ENCODE measurements at places on chromosomes 11 and 22.

GRCh38 chr22:45934659-45935341 is 42.2 kb downstream of the WNT7B start:
- DNase-seq: no peak

DNA sequence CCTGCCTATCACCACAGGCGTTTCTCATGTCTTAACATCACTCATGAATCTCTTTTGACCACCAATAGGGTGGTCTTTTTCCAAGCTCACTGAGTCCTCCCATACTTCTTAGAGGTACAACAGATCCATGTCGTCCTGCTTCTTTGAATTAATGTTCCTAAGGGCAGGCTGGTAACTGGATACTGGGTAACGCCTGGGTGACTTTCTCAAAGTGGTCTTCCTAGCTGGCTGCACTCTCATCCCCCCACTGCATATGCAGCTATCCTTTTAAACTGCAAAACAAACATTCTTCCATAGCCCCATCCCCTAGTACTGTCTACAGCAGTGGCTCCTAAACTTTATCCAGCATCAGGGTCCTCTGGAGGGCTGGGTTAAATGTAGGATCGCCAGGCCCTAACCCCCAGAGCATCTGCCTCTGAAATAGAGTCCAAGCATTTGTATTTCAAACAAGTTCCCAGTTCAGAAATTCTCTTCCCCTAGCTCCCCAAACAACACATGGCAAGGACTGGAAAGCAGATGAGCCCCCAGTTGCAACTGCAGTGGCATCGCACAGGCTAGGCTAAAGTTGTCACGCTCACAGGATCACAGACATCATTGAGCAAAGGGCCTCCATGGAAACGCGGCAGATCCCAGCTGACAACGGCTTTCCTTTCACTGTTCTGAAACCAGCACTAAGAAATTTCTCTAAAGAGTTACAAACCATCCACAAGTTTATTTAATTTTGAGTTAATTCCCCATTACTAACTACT is 204.9 kb downstream of the LARGE1 start:
- DNase-seq: no peak

GRCh38 chr11:61682093-61682732 is 2.0 kb downstream of the DAGLA start:
- DNase-seq: no peak

GRCh38 chr11:82718821-82719220 is 14.8 kb downstream of the FAM181B start:
- DNase-seq: no peak

GRCh38 chr22:50625568-50626313 is 2.2 kb downstream of the ARSA start:
- no peak for DNase-seq

- no peak for DNase-seq
These were observed 19.1 kb downstream of the MIF start for GRCh38 chr22:23913306-23913660.

DNA sequence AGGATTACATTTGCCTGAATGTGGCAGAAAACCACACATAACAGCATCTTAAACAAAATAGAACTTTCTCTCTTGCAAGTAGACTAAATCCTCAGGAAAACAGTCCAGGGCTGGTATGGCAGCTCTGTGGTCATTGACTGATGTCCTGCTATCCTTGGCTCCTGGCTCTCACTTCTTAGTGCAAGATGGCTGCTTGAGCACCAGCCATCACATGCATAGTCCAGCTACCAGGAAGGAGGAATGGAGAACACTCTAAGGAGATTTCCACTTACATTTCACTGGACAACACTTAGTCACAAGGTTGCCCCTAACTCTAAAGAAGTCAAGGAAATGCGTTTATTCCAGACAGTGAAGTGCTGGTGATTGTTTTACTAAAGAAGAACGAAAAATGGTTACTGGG is 13.6 kb downstream of the RIBC2 start:
- DNase-seq: no peak

DNA sequence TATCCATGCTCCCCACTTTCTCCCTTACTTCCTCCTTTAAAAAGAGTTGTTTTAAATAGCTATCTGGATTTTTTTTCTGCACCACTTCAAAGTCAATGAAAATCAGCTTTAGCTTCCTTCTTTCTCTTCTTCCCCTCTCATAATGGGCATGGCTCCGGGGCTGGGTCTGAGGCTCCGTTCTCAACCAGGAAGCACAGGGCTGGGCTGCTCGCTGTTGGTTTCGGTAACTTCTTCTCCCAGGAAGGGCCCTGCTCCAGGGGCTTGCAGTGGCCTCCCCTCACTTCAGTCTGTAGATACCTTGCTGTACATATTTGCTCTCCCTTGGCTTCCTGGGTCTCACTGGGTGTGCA is 23.8 kb downstream of the MICAL2 start:
- DNase-seq: no peak

DNA sequence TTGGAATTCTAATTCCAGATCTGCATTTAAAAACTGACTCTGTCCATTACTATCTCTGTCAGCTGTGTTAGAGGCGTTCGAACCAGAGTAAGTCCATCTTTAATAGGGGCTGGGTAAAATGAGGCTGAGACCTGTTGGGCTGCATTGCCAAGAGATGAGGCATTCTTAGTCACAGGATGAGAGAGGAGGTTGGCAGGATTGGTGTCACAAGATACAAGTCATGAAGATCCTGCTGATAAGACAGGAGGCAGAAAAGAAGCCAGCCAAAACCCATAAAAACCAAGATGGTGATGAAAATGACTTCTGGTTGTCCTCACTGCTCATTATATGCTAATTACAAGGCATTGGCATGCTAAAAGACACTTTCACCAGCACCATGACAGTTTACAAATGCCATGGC is 356.3 kb upstream of the ISX start:
- DNase-seq: no peak

GRCh38 chr11:61972112-61972671 is 4.8 kb upstream of the FTH1 start:
- DNase-seq: no peak

DNA sequence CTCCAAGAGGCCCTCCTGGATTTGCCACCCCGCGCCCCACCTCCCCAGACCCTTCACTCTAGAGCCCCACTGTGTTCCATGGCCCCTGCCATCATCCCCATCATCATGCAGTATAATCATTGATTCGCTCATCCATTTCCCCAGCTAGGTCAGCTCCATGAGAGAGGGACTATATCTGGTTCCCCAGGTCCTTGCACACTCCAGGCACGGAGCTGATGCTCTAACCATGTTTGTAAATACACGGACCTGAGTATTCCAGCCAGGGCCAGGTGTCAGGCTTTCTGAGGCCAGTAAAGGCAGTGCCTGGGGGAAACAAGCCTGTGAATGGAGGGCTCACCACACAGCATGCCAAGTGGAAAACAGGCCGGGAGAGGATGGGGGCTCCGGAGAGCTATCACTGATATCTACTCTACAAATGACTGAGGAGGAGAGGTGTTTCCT is 27.1 kb upstream of the OAF start:
- peak; percentile 5 for DNase-seq

DNA sequence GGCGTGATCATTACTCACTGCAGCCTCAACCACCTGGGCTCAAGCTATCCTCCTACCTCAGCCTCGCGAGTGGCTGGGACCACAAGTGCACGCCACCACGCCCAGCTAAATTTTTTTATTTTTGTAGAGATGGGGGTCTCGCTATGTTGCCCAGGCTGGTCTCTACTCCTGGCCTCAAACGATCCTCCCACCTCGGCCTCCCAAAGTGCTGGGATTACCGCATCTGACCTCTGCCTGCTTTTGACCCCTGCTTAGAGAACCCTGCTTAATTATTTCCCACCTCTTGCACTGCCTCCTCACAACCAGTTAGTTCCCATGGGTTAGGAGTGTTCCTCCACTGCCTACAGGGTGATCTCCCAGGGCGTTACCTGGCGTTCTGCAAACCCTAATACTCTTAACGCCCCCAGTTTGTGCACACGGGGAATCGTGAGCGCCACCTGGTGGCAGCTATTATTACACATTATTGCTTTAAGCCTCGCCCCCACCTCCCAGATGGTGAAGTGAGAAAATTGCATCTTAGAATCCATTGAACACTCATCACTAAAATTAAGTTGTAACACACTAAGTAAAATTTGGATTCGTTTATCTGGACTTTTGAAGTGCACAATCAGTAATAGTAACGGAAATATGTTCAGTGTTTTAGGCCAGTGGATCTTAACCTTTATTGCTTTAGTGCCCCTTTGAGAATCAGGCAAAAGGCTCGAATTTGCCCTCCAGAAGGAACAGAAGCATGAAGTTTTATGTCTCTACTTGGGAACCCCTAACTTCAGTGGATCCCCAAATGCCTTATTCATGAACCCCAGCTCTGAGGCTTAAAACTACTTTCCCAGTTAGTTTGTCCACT is 61.4 kb upstream of the ASPHD2 start:
- peak; percentile 28 for DNase-seq

DNA sequence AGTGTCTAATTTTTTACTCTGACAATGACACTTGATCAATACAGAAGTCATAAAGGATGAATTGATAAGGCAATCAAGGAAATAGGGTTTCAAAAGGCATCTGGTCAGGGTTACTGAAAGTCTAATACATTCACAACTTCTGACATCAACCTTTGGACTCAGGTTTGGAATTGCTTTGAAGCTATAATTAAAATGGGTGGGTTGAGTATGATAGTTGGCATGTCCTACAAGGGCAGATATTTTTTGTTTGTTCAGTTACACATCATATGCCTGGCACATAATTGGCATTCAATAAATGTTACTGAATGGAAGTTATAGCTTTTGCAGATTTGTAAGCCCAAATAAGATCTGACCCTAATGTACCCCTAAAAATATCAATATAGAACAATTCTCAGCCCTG is 7.3 kb upstream of the FUT4 start:
- no peak for DNase-seq

DNA sequence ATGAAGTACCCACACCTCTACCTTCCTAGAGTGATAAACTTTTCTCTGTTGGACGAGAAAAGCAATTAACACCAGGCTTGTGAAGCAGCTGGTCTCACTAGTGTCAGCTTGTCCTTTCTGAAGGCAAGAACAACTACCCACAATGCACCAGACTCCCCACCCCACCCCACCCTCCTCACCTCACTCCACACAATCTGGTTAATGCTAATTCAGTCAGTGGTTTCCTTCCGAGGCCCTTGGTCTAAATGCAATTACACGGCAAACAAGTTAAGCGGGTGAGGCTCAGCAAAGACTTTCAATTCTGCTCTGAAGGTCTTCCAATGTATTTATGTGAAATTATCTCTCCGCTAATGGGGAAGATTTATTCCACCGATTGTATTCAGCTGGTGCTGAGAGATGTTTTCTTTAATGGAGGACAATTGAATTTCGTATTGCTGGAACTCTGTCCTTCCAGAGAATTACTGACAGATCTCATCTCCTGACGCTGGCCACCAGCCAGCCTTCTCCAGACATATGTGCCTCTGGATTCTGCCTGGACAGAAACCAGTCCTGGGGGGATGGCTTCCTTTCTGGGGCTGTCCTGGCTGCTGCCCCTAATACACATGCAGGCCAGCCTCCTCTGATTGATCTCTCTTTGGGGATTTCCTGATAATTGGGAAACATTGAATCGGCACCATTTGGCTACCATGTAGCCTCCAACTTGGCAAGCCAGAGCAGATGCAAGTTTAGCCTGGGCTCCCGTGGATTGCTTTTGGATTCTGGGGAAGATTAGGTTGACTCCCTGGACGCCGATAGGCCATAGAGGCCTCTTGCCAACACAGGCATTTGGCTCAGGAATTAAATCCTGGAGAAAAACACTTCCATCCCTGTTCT is 165.8 kb upstream of the NARS2 start:
- DNase-seq: no peak

DNA sequence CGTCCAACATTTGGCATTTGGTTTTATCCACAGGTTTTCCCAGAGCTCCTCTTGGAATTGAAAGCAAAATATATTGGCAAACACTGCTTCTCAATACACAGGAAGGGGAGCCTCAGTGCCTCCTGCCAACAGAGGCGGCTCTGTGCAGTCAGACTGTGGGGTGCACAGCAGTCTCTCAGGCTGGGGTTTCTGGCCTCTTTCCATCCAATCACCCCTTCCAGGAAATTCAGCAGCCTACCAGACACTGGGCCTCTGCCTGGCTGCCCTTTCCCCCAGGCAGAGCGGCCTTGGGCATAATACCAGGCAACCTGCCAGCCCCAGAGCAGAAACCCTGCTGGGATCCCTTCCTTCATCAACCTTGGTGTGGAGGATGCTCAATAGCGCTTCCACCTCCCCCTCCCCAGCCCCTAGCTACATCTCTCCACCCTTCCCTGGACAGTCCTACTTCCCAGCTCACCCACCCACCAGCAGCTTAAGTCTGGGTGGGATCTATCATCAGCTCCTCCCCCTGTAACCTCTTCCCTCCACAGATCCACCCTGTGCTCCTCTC is 17.8 kb upstream of the RAPSN start:
- no peak for DNase-seq

DNA sequence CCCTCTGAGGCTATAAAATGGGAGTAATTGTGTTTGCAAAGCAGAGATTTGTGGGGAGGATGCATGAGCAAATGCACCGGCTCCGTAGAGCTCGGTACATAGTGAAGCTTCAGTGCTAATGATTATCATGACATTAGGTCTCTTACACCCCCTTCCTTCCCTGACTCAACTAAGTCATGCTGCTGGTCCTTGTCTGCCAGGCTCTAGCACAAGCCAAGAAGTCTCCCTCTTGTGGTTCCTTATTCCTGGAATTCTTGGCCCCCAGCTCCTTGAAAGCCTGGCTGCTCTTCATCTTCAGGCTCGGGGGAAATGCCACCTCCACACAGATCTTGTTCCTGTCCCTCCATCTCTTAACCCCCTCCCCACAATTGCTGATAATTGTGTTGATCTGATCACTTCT is 45.7 kb upstream of the SYT13 start:
- no peak for DNase-seq

- no peak for DNase-seq
These were observed 15.6 kb downstream of the SMC1B start for GRCh38 chr22:45397806-45398205.

DNA sequence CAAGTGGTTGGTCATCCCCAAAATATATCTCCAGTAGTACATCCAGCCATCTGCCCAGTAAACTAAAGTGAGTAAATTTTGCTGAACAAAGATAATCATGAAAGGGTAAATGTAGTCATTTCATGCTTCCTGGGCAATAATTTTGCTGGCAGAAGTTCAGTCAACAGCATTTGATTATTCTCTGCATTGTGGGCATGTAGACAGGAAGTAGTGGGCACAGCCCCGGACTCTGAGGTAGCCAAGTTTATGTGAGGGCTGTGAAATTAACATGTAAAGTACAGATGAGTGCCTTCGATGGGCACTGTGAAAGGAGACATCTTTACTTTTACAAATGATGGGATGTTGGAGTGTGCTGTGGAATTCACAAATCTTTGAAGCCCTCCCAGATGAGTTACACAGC is 312.2 kb upstream of the MTNR1B start:
- no peak for DNase-seq

GRCh38 chr11:44979543-44980399 is 29.1 kb upstream of the TP53I11 start:
- DNase-seq: no peak

DNA sequence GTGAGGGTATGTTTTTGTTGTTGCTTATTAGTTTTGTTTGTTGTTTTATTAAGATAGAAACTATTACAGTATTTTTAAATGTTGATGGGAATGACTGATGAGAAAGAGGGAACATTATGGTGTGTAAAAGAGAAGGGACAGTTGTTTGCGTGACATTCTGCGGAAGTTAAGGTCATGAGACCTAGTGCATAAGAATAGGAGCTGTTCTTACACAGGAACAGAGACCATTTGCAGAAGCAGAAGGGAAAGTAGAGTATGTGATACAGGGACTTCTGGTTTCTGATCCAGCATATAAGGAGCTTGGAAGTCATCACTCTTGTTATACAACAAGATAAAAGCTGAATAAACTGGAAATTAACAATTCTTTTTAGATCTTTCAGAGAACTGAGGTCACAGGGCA is 299.2 kb upstream of the API5 start:
- no peak for DNase-seq
